NCI-H226 (cell line): ENCODE measurements at places on chromosomes 12 and 14.

- peak; percentile 36 for DNase-seq
These were observed 9.2 kb upstream of the ALDH2 start for GRCh38 chr12:111757361-111758119.

DNA sequence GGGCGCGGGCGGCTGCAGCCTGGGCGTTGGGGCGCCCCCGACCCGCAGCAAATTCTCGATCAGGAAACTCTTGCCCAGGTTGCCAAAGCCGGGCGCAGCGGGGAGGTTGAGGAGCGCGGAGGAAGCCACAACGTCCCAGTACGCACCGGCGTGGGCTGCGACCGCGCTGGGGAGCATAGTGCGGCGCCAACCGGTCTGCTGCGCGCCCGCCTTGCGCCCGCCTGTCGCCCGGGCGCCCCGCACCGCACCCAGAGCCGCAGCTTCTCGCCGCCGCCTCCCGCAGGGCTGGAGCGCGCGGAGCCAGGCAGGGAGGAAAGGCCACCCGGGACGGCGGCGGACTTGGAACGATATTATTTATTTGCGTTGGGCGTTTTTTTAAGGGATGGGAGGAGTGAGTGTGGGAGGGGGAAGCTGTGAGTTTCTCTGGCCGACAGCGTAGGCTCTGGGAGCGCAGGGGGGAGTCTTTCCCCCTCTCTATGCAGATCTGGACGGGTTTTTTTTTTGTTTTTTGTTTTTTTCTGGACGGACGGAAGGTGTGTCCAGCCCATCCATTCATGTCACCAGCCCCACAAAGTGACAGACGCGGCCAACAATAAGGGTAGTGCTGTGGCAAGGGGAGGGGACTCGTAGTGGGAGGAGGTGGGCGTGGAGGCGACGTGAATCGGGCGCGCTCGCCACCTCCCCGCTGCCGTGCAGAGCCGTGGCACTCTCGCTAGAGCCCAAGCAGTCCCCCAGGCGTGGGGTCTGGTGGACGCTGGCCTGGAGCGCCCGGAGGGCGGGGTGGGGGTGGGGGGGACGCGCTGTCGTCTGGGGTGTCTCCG, at the start of gene DBX2:
Gene DBX2 (minus strand): TSS at position 349 of the 821 bp plus-strand sequence. CDS start 172 bp downstream, at position 177.
- DNase-seq, result no peak

DNA sequence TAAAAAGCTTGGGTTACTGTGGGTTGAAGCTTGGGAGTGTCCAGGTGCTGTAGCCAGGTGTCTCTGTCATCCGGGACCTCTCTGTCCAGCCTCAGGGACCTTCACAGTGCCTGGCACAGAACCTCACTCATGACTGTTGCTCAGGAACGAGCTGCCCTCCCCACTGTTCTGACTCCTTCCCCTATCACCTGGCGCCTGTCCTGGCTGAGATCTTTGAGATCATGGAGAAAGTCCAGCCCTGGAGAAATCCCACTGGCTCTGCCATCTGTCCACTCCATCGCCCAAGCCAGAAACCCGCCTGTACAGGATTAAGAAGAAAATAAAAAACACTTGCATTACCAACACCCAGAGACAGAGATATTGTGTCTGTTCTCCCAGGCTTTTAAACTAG, 53.5 kb downstream of the DGLUCY start:
- DNase-seq, result no peak

DNA sequence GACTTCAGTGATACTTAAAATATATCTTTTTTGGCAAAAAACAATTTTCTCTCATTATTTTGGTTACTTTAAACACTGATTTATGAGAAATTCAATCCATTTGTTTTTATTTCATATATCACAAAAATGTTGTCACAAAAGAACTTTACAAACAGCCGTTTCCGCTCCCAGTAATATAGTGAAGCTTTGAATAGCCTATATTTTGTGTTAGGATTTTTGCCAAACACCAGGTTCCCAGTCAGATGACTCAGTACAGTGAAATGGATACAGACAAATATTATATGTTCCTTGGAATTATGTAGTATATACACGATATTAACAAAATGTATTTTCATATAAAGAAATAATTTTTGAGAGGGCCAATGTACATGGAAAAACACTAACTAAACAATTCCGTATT, 411.1 kb downstream of the CCER1 start:
- DNase-seq, result peak; percentile 6

DNA sequence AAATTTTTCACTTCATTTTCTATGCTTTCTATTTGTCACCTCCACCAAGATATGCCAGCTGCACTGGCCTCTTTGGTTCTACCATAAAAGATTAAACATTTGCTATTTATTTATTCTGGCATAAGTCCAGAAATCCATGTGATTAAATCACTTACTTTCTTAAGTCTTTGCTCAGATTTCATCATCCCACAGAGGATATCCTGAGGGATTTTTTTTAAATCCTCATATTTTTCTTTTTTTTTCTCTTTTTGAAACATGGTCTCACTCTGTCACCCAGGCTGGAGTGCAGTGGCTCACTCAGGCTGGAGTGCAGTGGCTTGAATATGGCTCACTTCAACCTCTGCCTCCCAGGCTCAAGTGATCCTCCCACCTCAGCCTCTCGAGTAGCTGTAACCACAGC, 645.4 kb upstream of the ATXN7L3B start:
- no peak for DNase-seq

DNA sequence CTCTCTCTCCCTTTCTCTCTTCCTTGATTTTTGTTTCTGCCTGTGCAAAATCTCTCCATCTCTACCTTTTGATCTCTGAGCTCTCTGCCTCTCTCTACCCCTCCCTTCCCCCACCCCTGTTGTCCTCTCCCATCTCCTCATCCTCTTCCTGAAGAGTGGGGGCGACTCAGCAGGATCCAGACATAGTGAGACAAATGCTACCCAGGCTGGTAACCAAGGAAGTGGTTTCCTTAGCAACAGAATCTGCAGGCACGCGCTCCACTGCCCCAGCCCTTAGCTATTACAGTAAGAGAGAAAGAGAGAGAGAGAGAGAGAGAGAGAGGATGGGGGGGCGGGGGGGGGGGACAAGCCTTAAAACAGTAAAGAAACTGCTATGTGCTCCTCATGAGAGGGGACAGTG, 85.6 kb downstream of the CMKLR1 start:
- no peak for DNase-seq

DNA sequence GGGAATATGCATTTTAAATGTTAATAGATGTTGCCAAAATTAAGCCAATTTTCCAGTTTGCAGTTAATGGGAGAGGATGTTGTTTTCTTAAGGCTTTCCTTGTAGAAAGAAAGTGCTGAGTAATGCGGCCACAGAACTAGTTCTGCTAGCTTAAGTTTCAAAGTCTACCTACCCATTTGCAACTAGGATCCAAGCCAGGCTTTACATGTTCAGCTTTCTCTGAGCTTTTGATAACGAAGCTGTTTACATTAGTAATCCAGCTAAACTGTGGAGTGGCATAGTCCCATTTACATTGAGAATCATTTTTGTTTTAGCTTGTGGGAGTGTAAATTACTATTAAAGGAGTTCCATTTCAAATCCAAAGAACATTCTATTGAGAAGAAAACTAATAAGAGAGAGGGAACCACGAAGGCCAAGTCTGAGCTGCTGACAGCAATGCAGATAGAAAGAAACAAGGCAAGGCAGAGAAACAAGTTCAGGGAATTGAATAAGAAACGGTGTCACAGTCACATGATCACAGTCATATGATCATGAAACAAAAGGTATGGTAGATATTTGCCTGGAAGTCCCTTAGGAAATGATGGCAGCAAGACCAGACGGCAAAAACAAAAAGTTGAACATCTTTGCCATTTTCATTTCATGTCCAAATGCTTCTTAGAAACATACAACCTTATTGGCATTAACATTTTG, 274.9 kb downstream of the PAWR start:
- no peak for DNase-seq

GRCh38 chr12:103050273-103050672, 92.8 kb downstream of the ASCL1 start:
- no peak for DNase-seq

DNA sequence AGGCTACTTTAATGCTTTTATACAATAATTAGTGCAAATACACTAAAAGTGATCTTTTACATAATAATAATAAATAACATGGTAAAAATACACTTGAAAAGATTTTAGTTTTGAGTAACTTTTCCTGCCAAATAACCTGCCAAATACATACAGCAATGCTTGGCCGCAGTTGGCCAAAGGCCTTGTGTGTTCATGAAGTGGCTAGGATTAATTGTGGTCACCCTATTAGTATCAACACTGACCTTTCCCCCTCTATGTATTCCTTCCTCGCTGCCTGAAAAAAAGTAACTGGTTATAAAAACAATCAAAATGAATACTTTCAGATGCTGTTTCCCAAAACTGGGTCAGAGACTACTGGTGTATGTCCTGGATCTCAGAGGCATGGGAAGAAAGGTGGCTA, 34.3 kb downstream of the KICS2 start:
- DNase-seq, result no peak

DNA sequence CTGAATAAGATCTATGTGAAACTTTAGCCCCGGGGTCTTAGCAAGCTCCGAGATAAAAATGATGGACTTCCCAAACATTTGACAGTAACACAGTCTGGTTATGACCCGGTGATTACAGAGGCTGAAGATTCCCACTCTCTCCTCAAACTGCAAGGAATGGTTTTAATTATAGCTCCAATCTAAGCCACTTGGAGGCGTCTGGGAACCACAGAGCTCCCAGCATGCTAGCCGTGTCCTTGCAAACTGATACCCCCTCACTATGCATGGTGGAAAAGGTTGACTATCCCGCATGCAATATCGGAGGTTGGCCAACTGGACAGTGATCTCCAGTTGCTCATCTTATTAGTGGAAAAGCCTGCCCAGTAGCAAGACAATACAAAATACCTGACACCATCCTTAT, 76.5 kb upstream of the GRIN2B start:
- no peak for DNase-seq

GRCh38 chr12:62761658-62762057, 173.3 kb downstream of the PPM1H start:
- no peak for DNase-seq

GRCh38 chr14:49982501-49982951, 89.6 kb downstream of the ARF6 start:
- no peak for DNase-seq

DNA sequence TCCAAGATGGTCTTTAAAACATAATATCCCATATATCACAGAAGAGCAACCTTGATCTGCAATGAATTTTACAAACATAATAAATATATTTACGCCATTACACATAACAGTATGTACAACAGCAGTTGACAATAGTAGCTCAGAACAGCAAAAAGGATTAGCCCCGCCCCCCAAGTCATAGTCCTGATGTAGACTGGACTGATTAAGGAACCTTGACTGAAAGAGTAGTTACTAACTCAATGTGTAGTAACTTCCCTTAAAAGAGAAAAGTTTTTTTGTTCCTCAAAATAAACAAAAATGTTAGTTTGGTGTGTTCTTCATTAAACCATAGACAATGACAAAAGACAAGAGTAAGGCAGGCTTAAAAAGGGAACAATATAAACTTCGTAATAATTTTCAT, 44.5 kb downstream of the GTF2A1 start:
- no peak for DNase-seq

DNA sequence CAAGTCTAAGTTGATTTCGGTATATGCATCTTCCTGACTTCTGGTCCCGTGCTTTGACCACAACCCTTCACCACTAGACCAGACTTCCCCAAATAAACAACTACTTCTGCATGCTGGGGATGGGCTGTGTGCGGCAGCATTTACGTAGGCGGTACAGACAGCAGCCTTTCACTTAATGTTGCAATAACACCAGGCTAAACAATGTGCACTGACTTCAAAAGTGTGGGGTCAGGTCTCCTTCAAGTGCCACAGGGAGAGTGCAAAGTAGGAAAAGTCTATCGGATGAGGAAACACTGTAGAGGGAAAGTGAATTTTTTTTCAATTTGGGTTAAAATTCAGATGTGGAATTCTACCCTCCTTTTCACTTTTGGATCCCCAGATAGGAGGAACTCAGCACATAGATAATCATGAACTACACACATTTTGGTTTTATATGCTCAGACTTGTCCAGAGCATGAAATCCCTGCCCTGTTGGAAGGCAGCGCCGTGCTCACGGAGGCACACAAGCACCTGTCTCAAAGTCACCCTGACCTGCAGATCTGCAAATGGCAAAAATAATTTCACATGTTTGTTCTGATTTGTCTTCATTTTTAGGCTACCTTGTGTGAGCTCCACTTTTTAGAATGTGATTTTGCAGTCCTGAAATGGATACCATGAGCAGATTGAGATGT, 3.6 kb upstream of the FOS start:
- DNase-seq, result no peak

- DNase-seq, result no peak
These were observed 56.2 kb downstream of the FNTB start for GRCh38 chr14:65042731-65043372.

DNA sequence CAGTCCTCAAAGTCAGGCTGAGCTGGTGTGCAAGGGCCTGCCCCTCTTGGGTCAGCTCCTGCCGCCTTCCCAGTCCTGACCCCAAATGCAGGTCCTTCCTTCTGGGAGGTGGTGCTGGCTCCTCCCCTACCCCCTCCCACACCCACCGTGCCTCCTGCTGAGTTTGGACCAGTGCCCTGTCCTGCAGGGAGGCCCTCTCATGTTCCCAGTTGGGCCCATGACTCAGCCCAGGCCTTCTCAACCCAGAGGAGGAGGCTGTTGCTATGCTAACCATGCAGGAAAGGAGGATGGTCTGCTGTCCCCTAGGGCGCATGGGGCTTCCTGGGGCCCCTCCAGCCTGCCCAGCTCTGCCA, 4.4 kb downstream of the ZBTB42 start:
- peak; percentile 85 for DNase-seq

- peak; percentile 93 for DNase-seq
These were observed 105.1 kb downstream of the TMTC3 start for GRCh38 chr12:88247241-88247643.

GRCh38 chr12:77102691-77103090, 37.3 kb upstream of the E2F7 start:
- peak; percentile 80 for DNase-seq

DNA sequence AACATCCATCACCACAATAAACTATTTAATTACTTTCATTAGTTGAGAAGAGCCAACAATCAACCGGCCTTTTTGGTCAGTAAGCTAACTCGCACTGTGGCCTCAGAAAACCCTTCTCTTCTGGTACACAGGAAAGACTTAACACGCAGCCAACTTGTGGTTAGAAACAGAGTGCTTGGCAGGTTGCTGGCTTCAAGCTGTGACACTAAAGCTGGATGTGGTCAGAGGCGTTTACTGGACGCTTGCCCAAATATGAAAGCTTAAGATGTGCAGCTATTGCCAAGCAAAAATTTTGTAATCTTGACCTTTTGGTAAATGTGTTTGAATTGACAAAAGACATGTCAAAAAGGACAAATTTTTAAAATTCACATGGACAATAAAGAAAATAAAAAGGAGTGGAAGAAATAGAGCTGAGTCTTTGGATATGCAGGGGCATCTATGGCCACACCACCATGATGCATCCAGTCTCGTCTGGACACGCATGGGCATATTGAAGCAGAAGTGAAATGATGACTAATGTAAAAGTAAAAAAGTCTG, 2.6 kb upstream of the KLRK1 start:
- peak; percentile 78 for DNase-seq

GRCh38 chr14:68709007-68709406, 83.9 kb downstream of the ZFP36L1 start:
- DNase-seq, result no peak

DNA sequence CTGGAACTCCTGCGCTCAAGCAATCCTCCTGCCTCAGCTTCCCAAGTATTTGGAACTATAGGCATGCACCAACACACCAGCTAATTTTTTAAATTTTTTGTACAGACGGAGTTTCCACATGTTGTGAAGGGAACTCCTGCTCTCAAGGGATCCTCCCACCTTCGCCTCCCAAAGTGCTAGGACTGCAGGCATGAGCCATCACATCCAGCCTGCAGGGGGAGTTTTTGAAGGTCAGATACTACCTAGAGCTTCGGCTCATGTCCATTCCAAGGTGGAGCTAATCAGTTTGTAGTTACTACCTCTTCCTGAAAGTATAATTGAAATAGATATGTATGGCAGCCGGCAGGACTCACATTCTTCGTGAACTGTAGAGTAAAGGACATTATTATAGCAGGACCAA, 3.7 kb upstream of the TAS2R19 start:
- no peak for DNase-seq
